ENCODE measurements at places on chromosomes 16 and 17.

- DNase-seq = no peak
These were observed 29.0 kb upstream of the PLLP start for GRCh38 chr16:57313509-57313908.

GRCh38 chr17:61444831-61445230, 7.4 kb upstream of the TBX4 start:
- DNase-seq = no peak

GRCh38 chr17:21474815-21475214, 98.7 kb downstream of the KCNJ12 start:
- DNase-seq = no peak

- DNase-seq = no peak
These were observed 26.2 kb upstream of the NGFR start for GRCh38 chr17:49468811-49469385.

DNA sequence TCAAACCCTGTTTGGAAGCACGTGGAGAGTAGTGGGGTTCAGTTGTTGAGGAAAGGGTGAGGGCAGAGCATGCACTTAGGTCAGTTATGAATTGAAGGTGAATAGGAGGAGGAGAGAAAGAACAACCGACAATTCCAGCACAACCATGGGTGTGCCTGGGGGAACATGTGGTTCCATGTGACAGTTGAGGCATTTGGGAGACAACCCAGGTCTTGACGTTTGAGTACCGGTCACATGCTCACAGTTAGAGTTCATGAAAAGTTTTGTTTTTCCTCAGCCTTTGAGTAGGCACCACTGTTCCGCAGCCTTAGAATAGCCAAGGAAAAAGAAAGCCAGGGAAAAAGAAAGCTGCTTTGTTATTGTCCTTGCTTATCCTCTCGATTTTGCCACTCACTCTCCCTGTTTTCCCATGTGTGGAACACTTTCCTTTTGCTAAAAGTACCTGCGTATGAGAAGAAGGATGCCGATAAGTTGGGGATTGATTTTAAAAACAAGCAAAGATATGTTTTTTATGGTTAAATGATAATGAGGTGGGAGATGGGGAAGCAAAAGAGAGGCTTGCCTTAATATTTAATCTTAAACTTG, 25.6 kb upstream of the ABCC11 start:
- DNase-seq = no peak

- no peak for DNase-seq
These were observed at the start of gene ARHGAP27 for GRCh38 chr17:45432405-45433158. ARHGAP27 (minus strand) TSS chr17:45432870; CDS start chr17:45430279, 2,591 bp downstream.

GRCh38 chr17:62629556-62630364, 2.3 kb downstream of the MRC2 start:
- no peak for DNase-seq

DNA sequence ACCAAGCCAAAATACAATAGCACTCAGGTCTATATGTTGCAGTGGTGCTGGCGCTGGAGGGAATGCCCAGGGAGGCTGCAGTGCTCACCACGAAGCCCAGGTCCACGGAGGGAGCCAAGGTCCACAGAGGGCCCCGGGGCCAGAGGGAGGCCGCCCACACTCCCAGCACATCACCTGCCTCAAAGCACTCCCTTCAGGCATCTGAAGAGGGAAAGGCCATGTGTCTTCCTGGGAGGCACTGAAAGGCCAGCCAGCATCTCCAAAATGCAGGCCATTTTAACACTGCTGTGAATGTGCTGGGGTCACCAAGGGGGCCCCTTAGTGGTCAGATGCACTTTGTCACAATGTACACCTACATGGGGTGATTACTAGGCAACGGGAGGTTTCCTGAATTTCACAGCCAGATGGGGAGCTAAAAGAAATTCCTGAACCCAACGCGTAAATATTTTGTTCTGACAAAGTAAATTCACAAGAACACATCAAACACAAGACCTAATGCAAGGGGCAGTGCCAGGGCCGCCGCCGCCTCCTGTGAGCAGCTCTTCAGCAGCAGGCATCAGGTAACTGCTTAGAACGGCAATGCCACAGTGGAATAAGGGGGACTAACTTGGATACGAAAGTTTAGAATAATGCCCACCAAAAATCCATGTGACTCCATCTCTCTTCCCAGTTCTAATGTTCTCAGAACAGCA, 42.8 kb downstream of the USP22 start:
- no peak for DNase-seq

- no peak for DNase-seq
These were observed 6.5 kb downstream of the IRX5 start for GRCh38 chr16:54936979-54937670.

- no peak for DNase-seq
These were observed 120.6 kb upstream of the FOXF1 start for GRCh38 chr16:86389566-86390328.

DNA sequence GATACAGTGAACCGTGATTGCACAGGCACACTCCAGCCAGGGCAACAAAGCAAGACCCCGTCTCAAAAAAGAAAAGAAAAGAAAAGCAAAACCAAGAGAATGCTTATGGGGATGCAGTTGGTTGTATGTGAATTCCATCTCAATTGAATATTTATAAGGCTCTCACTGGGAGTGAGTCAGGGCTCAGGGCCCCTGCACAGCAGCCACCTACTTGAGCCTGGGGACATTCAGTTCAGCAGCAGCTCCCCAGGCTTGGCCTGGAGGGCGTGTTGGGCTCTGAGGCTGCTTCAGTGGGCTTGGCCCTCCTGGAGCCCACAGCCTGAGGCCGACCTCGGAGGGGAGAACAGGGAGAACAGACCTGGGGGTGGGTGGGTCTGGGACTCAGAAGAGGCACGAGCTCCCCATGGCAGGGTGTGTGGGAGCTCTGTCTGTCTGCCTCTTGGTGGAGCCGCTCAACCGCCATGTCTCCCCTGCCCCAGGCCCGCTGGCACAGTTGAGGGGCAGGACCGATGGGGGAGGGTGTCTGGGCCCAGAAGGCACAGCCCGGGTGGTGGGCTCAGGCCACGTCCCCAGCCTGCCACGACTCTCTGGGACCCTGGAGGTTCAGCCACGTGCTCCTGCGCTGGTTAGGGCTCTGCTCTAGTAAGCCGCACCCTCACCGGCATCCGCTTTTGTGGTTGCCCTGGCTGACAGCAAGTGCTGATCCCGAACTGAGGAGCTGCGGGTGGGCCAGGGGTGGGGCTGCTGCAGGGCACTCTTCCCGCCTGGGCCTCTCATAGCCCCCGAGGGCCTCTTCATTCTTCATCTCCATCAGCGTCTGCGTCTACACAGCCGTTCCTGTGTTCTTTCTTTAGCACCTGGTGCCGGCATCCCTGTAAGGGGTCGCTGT, 24.8 kb downstream of the ZFPM1 start:
- no peak for DNase-seq

DNA sequence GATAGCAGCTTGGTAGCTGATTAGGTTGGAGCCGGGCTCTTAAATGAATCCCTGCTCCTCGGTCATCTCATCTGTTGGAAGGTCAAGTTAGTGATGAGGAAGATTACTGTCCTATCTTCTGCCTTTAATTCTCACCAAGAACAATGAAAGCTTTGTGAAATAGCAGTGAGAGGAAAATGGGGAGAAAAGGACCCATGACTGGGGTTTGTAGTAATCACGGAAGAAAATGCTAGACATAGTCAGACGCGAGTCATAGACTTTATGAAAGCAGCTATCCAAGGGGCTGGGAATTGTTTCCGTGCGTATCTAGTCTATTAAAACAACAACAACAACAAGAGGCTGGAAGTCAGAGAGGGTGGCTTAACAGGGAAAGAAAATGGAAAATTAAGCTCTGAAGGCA, 18.3 kb downstream of the PIK3R5 start:
- no peak for DNase-seq

- no peak for DNase-seq
These were observed 60.9 kb downstream of the MGAT5B start for GRCh38 chr17:76929148-76929547.

- no peak for DNase-seq
These were observed 50.8 kb upstream of the CDR2 start for GRCh38 chr16:22425036-22425801.

DNA sequence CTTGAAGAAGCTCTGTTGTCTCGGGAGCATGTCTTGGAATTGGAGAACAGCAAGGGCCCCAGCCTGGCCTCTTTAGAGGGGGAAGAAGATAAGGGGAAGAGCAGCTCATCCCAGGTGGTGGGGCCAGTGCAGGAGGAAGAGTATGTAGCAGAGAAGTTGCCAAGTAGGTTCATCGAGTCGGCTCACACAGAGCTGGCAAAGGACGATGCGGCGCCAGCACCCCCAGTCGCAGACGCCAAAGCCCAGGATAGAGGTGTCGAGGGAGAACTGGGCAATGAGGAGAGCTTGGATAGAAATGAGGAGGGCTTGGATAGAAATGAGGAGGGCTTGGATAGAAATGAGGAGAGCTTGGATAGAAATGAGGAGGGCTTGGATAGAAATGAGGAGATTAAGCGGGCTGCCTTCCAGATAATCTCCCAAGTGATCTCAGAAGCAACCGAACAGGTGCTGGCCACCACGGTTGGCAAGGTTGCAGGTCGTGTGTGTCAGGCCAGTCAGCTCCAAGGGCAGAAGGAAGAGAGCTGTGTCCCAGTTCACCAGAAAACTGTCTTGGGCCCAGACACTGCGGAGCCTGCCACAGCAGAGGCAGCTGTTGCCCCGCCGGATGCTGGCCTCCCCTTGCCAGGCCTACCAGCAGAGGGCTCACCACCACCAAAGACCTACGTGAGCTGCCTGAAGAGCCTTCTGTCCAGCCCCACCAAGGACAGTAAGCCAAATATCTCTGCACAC, 21.2 kb downstream of the AKAP1 start:
- no peak for DNase-seq

DNA sequence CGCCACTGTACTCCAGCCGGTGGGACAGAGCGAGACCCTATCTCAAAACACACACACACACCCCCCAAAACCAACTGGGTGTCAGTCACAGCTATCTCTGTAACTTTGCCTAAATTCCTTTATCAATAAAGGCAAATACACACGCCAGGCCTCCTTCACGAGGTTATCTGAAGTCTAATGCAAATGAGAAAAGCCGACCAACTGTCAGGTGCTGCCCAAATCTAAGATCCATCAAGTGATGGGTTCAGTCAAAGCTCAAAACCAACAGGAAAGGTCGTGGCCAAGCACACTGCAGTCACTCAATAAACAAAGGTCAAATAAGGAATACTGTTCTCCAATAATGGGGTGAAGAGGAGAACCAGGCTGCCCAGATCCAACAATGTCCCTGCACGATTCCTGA, 1.1 kb downstream of the ANKFY1 start:
- no peak for DNase-seq

GRCh38 chr16:66851166-66851964, 7.2 kb downstream of the CA7 start:
- DNase-seq = no peak

- no peak for DNase-seq
These were observed 13.9 kb upstream of the HOXB2 start for GRCh38 chr17:48558831-48559121.

DNA sequence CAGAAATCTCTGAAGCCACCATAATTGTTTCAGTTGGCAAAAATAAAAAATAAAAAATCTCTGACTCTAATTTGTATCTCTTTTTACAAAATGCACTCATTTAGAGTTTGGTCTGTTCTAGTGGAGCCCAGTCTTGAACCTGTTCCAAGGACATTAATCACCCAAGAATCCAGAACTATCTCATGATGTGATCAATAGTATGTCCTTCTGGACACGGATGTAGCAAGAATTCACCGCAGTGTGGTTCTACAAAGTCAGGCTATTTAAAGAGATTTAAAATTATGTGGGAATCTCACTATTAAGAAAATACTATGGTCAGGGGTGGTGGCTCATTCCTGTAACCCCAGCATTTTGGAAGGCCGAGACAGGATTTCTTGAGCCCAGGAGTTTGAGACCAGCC, 21.8 kb upstream of the ANKFN1 start:
- DNase-seq = no peak

DNA sequence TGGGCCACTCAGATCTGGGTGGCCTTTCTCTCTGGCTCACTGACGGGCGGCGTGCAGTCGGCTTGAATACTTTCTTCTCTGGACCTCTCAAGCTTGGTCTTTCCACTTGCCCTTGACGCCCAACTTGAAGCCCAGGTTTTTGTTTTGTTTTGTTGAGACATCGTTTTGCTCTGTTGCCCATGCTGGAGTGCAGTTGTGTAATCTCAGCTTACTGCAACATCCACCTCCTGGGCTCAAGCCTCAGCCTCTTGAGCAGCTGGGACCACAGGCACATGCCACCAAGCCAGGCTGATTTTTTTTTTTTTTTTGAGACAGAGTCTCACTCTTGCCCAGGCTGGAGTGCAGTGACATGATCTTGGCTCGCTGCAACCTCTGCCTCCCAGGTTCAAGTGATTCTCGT, 22.7 kb upstream of the KIF19 start:
- DNase-seq = no peak

DNA sequence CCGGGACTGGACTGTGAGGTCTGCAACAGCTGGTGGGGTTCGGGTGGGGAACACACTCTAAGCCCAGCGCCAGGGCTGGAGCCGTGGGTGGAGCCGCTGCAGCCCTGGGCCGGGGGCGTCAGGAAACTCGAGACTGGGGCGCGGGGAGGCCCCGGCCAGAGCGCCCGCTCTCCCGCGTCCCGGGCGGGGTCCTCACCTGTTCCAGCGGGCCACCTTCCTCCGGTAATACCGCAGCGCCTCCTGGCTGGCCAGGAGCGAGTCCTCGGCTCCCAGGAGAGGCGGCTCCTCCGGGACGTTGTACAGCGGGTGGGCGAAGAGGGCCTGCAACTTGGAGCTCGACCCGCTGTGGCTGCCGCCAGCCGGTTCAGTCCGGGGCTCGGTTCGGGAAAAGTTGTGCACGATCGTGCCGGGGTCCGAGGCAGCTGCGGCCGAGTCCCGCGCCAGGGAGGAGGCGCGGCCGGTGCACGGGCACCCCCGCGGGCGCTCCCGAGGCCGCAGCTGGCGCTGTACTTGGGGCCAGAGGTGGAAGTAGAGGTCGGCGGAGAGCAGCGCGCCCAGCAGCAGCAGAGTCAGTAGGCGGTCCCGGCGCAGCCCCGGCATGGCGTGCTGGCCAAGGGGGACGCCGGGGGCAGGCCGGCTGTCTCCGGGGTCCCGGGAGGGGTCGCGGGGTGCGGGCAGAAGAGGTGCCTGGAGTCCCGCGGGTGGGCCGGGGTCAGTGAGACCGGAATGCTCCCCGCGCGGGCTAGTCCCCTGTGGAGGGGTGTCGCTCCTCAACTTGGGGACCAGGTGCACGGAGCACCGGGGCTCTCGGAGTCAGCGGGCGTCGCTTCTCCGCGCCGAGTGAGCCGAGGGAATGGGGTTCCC, 868 bp downstream of the FAM20A start:
- no peak for DNase-seq

- DNase-seq = no peak
These were observed 19.0 kb downstream of the EEF2K start for GRCh38 chr16:22225060-22225459.

GRCh38 chr17:57701124-57701523, 44.0 kb downstream of the CCDC182 start:
- no peak for DNase-seq

All from stimulated activated CD4-positive, alpha-beta T cell treated with anti-CD3 and anti-CD28 coated beads, TNF-alpha, amount 100 ng/mL, for 1 hour (primary cell).